ENCODE measurements at places on chromosomes 7 and 10.

GRCh38 chr10:110409926-110410325 is 87.8 kb upstream of the DUSP5 start:
- DNase-seq = no peak

- no peak for DNase-seq
Measured at GRCh38 chr7:142642316-142642715, 107.0 kb upstream of the PRSS1 start.

DNA sequence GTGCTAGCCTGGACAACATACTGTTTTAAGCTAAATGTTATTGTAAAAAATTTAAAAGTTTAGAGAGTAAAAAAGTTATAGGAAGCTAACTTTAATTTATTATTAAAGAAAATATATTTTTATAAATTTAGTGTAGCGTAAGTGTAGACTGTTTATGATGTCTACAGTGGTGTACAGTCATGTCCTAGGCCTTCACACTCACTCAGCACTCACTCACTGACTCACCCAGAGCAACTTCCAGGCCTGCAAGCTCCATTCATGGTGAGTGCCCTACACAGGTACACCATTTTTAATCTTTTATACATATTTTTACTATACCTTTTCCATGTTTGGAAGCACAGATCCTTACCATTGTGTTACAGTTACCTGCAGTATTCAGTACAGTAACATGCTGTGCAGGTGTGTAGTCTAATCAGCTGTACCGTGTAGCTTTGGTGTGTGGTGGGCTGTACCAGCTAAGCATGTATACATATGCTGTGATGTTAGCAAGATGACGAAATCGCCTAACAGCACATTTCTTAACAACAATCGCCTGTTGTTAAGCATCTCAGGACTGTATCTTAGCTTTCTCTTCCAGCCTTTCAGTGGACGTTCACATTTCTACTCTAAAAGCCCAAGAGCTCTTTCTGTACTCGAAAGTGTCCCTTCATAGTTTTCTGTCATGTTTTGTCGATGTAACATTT is 12.5 kb downstream of the RNF32 start:
- DNase-seq = no peak

DNA sequence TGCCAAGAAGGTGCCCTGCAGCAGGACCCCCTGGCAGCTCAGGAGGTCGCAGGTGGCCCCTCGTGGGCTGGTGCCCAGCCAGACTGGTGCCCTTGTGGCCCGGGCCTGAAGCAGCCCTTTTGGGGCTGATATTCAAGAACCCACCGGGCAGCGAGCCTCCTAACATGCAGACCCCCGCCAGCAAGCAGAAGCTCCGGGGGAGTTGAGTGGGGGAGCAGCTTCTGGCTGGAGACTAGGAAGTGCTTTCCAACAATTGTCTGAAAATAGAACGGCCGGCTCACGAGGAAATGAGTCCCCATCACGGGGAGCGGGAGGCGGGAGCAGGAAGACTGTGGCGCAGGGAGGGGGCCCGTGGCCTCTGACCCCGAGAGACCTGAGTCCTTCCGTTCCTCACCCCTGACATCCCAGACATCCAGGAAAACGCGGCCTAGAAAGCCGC is 9.5 kb upstream of the INTS1 start:
- DNase-seq = no peak

- DNase-seq = no peak
Measured at GRCh38 chr10:93346694-93347093, 135.4 kb downstream of the MYOF start.

DNA sequence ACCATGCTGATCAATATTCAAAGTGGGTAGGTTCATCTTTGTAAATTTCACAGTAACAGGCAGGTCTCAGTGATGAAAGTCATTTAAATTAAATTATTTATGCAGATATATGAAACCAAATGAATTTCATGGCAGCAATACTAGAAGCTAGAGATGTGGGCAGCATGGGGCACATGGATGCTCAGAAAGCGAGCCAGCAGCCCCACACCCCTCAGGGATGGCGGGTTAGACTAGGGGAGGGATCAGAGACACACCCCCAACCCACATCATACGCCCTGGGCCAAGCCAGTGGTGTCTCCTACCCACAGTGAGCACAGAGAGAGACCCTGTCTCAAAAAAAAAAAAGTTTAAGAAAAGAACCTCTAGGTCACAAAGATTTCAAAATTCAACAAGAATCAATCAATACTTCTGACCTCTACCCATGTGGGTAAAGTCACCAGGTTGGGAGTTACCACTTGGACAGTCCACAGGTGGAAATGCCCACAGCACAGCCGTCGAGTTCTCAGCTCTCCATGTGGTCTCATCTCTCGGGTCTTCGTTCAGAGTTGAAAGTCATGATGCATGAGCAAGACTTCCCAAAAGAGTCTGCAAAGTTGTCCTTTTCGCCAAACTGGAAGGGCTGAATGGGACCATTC is 79.3 kb upstream of the PPP2R2D start:
- DNase-seq = no peak

GRCh38 chr10:42753507-42754154 is 29.0 kb upstream of the BMS1 start:
- no peak for DNase-seq

GRCh38 chr10:127907411-127908105 is 655 bp downstream of the PTPRE start:
- DNase-seq = no peak

- DNase-seq = no peak
Measured at GRCh38 chr10:124731551-124731950, 12.6 kb downstream of the FAM53B start.

GRCh38 chr7:138166681-138167080 is 90.4 kb downstream of the AKR1D1 start:
- no peak for DNase-seq

GRCh38 chr7:47739891-47740290 is 158.0 kb upstream of the TNS3 start:
- no peak for DNase-seq

- no peak for DNase-seq
Measured at GRCh38 chr7:20596653-20597052, 18.8 kb upstream of the ABCB5 start.

- DNase-seq = no peak
Measured at GRCh38 chr10:128854204-128854603, 612.8 kb upstream of the MGMT start.

- DNase-seq = no peak
Measured at GRCh38 chr7:71739520-71740173, 607.7 kb downstream of the GALNT17 start.

GRCh38 chr7:113246738-113247137 is 128.4 kb upstream of the SMIM30 start:
- DNase-seq = no peak

- DNase-seq = no peak
Measured at GRCh38 chr7:157773361-157773760, 436.6 kb downstream of the DNAJB6 start.

GRCh38 chr7:73960548-73960947 is 67.4 kb upstream of the ELN start:
- DNase-seq = no peak

- DNase-seq = no peak
Measured at GRCh38 chr10:48772059-48772458, 87.4 kb downstream of the WDFY4 start.

GRCh38 chr10:612696-613095 is 76.8 kb downstream of the DIP2C start:
- no peak for DNase-seq

DNA sequence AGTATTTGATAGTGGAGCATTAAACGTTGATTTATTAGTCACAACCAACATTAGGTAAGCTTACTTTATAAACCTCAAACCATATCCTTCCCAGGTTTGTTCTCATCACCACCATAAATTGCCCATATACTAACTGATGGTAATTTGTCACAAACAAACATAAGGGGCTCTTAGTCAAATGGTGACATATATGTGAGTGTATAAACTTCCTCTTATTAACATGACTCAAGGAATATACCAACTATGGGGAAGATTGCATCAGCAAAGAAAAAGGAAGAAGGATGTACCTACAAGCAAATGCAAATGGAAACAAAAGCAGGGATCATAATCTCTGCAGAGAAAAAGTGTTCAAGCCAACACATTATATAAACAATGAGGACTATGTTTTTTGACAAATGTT is 418.2 kb upstream of the AKR1E2 start:
- DNase-seq = peak; percentile 5

GRCh38 chr7:157614457-157615020 is 277.7 kb downstream of the DNAJB6 start:
- no peak for DNase-seq

GRCh38 chr7:106231856-106232490 is 52.8 kb downstream of the NAMPT start:
- DNase-seq = no peak

GRCh38 chr10:114541081-114541796 is 116.8 kb downstream of the ABLIM1 start:
- no peak for DNase-seq

GRCh38 chr10:119535837-119536507 is 6.5 kb downstream of the RGS10 start:
- DNase-seq = no peak

DNA sequence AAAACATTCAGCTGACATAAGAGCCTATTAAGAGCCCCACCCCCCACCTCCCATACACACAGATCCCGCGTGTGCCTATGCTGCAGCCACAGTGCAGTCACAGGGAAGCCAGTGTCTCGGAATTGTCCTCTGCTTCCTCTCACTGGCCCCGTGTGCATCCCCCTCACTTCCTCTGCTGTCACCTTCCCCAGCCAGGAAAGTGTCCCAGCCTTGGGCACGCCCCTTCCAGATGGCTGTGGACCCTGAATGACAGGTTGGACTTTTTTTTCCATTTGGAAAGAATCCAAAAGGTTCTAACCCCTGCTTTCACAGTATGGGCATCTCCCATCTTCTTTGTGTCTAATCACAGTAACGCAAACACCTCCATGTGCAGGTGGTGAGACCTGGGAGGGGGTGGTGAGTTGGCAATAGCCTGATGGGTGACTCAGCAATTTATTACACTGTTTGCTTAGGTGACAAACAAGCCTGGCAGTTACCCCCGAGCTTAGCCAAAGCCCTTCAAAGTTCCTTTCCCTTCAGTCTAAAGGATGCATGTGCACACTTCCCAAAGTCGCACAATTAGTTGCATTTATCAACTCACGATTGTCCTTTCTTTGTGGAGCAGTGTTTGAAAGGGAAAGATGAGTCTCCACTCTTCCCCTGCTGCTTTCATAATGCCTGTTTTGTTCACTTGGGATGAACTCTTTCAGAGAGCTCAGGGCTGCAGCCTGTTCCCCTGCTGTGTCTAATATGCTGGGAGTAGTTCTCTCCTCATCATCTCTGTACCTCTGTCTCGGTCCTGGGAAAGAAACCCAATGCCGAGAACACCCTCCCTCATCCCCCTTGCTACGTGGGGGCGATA is 67.5 kb upstream of the EFCAB10 start:
- DNase-seq = no peak

- no peak for DNase-seq
Measured at GRCh38 chr10:14416308-14416700, 85.6 kb upstream of the FRMD4A start.

GRCh38 chr7:13024121-13024674 is 336.8 kb downstream of the ARL4A start:
- no peak for DNase-seq

DNA sequence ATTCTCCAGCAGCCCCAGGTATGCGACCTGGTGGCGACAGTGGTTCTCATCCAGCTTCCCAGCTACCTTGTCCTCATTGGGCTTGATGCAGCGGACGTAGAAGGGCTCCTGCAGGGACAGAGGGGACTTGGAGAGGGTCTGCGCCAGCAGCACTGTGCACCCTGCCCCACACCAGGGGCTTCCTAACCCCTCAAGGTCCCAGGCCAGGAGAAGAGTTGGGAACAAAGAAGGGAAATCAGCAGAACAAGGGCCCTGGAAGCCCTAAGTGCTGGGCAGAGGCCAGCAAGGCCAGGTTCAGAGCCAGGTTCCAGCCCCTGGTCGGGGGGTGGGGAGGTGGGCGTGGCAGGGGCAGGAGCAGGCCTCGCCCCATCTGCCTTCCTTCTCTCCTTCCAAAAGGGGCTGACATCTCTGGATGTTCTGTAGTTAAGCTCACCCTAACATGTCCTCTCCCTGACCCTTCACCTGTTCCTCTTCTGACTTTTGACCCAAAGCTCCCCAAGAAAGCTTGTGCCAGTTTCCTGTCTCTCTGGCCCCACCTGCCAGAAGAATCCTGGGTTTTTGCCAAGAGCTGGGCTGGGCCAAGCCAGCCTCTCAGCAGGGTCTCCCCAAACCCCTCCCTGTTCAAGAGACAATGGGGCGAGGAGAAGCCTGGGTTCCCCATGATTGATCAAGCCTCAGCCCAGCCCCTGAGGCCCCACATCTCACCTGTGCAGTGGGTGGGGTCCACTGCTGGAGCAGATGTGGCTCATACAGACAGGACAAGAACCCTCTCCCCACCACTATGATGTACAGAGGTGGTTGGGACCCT is 11.9 kb downstream of the MYO1G start:
- DNase-seq = no peak

- DNase-seq = no peak
Measured at GRCh38 chr10:23834091-23834490, 374.8 kb upstream of the KIAA1217 start.

GRCh38 chr7:2412587-2413201 is 9.3 kb downstream of the CHST12 start:
- no peak for DNase-seq

DNA sequence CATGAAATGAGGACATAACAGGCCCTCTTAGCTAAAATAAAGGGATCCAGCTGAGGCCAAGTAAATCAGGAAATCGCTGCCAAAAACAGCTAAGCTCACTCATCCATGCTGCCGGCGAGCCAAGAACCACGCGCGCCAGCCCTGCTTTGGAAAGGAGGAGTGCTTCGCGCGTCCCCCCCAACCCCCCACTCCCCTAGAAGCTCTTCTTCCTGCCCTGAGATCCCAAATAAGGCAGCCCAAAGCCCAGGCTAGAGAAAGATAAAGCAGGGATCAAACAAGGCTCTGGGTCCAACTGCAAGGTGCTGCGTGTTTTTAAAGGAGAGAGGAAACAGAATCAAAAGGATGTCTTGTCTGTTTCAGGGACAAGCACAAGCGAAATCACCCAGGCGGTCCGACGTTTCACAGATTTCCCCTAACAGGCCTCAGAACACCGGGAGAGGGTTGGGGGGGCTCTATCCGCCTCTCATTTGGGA is 168.3 kb upstream of the AUTS2 start:
- no peak for DNase-seq

DNA sequence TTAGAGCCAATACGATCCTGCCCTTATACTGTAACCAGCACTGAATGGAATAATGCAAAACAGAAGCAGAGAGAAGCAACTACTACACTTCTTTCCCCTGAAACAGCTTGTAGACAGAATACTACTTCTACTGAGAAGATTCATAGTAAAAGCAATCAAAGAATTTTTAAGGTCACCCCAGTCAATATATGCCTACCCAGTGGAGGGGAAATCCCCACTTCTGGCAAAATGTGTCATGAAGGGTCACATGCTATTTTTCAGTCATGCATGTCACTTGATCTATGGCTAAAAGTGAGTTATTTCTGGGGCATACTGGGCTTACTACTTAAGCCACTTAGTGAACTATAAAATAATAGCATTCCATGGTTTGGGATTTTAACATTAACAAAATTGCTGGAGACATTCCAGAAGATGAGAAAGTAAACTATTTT is 25.6 kb downstream of the IRF5 start:
- no peak for DNase-seq

GRCh38 chr7:158295966-158296797 is 291.4 kb downstream of the PTPRN2 start:
- DNase-seq = no peak

GRCh38 chr7:142371586-142372377 is 113.9 kb upstream of the PRSS58 start:
- no peak for DNase-seq

GRCh38 chr10:836782-837181 is 94.7 kb downstream of the LARP4B start:
- no peak for DNase-seq

GRCh38 chr10:22834471-22834870 is 93.4 kb upstream of the ARMC3 start:
- no peak for DNase-seq

GRCh38 chr10:124605001-124605370 is 139.2 kb downstream of the FAM53B start:
- no peak for DNase-seq

All from SIG-M5 (cell line).